ENCODE measurements at places on chromosomes 13 and 19.
A peak's percentile ranks its signal among the peaks of the same experiment; 100 is the strongest.

- no peak for DNase-seq
Measured at GRCh38 chr13:50286324-50286723, 271.1 kb downstream of the KCNRG start.

- no peak for DNase-seq
Measured at GRCh38 chr19:9362905-9363304, at the start of gene ZNF177. TSS of gene ZNF177 (plus strand) at chr19:9363013. CDS start at chr19:9378312, 15,299 bp downstream.

DNA sequence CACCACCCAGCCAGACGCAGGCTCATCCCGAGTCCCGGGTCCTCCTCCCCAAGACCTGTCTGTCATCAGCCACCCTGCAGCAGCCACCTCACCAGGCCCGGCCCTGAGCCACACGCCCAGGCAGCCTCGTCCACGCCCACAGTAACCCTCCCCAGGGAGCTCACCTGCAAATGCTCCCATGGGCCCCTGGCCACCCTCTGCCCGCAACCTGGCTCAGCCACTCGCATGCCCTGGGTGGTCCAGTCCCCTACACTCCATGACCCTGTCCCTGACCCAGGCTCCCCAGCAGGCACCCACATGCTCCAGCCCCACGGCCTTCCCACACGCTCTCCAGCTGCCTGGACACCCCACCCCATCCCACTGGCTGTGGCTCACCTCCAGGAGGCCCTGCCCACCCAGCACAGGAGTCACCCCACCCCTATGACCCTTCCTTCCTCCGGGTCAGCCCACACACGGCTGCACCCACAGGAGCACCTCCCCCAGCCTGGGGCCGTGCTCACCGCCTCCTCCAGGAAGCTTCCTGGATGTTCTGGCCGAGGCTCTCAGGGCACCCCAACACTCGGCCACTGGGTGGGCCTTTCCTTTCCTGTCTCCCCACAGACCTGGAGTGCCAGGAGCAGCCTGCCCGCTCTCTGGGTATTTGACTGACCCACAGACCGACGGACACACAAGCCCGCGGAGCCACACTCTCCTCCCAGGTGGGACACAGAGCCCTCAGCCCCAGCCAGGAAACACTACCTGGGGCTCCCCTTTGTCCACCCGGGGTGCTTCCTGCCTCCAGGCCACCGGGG, 3.6 kb downstream of the TMEM259 start:
- DNase-seq, result no peak

- peak; percentile 35 for DNase-seq
Measured at GRCh38 chr19:35963514-35963913, 27.3 kb downstream of the LRFN3 start.

DNA sequence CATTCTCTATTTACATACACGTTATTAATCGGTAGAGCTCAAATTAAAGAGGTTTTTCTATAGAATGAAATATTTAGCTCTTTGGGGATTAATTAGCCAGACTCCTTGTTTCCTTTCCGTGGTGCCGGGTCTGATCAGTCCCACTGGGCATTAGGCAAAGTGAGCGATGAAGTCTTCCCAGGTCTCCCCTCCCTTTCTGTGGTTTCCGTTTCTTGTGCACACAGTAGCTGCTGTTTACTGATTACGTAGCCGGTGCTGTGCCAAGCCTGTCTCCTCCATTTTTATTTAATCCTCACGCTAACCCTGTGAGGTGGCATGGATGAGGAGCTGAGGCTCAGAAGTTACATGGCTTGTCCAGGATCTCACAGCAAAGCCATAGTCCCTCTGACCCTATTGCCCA, 9.0 kb downstream of the SLC25A15 start:
- DNase-seq, result no peak

All from CD4-positive, alpha-beta T cell (primary cell).